ENCODE measurements at places on chromosomes 16 and 17. TPM values are rescaled to one million over a fixed set of nuclear protein-coding genes. Genes with fewer than 3 reads are reported as not detected.

TRIM65 gene
- 9.8 TPM for total RNA-seq

ATP2C2 gene
- total RNA-seq: 0.18 TPM

GRCh38 chr16:50441486-50442157, 72.8 kb upstream of the BRD7 start:
- no peak for DNase-seq

GRCh38 chr16:23728112-23728477, 15.1 kb upstream of the ERN2 start:
- DNase-seq: no peak

DNA sequence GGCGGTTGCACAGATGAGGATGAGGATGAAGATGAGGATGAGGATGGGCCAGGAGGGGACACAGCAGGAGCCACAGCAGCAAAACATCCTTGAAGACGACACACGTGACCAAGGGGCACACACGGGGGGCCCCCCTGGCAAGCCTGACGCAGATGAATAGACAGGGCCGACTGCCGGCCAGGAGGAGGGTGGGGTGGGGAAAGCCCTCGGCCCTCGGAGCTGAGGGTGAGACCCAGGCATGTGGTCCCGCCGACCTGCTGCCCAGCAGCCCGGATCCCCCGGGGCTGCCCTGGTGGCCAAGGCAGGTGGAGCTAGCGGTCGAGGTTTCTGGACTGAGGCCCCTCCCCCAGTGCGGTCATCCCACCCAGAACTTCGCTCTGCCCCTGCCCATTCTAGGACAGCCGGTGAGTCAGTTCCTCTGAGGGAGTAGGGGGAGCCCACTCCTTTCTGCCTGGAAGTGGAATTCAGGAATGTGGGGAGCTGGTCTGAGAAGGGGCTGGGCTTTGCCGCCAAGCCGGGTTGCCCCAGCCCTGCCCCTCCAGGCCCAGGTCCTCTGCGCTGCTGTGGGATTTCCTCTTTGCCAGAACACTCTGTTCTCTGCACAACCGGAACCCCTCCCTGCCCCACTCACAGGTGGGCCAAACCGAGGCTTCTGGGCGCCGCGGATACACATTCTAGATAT, 9.9 kb downstream of the CYGB start:
- DNase-seq: no peak

DNA sequence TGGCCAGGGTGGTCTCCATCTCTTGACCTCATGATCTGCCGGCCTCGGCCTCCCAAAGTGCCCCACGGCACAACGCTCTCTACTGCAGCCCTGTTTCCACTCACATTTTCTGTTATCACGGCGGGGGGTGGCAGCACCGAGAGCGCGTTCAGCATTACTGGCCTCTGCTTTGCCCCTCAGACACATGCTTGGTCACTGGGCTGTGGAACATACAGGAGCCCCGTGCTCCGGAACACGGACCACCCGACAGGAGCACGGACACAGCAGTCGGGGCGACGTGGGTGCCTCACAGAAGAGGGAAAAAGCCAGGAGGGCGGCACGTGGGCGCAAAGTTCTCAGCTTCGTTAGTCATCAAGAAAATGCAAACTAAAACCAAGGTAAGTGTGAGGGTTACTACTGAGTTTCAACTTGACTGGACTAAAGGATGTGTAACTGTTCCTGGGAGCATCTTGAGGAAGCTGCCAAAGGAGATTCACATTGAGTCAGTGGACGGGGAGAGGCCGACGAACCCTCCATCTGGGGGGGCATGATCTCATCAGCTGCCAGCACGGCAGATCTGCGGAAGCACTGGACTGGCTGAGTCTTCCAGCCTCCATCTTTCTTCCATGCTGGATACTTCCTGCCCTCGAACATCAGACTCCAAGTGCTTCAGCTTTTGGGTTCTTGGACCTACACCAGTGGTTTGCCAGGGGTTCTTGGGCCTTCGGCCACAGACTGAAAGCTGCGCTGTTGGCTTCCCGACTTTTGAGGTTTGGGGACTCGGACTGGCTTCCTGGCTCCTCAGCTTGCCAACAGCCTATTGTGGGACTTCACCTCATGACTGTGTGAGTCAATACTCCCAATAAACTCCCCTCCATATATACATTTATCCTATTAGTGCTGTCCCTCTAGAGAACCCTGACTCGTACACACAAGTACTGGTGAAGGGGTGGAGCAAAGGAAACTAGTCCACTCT, 106.8 kb downstream of the ZNF778 start:
- DNase-seq: no peak
